ENCODE measurements at places on chromosomes 7 and 10.

- DNase-seq, result no peak
Observed at GRCh38 chr10:67780759-67781538, 57.0 kb downstream of the DNAJC12 start.

DNA sequence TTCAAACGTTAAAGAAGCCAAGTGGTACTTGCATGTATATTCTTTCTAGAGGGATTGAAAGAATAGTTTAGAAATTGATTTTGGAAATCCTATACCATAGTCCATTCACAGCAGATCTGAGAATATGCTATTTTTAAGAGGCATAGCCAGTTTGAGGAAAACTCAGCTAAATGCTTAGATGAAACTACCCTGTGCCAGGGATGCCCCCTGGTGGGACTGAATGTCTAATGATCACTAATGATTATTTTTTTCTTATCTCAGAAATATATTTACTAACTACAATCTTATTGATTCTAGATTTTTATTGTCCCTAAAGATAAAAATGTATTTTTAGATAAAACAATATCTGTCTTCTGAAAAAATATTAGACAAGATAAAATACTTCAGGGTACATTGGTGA is 844.9 kb upstream of the PHF14 start:
- no peak for DNase-seq

DNA sequence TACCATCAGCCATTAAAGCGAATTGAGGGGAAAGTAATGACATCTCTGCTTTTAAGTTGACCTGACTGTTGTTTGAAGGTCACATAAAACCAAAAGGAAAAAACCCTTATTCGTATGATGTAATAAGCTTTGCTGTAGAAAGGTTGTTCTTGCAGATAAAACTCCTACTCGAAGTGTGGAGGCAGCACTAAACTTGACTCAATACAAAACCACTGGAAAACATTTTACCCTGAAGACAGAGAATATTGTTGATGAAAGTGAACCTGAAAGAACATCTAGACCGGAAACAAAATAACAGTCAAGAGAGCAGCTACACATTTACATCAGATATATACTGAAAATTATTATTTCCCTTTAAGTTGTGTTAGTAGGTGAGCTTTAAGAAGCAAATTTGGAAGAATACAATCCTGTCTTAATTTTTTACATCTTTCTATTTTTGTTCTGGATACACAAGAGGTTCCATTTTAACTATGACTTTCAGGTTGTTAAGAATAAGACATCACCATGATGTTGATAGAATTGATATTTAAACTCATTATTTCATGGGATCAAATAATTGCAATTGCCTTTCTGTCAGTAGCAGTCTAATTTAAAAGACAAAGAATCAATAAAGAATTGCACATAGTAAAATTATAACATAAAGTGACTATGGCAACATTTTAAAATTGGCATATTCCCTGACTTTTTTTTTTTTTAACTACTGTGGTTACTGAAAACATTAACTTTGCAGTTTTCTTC is 6.4 kb downstream of the ETV1 start:
- DNase-seq, result no peak

GRCh38 chr10:86155054-86155921 is 211.3 kb downstream of the GRID1 start:
- DNase-seq, result no peak

DNA sequence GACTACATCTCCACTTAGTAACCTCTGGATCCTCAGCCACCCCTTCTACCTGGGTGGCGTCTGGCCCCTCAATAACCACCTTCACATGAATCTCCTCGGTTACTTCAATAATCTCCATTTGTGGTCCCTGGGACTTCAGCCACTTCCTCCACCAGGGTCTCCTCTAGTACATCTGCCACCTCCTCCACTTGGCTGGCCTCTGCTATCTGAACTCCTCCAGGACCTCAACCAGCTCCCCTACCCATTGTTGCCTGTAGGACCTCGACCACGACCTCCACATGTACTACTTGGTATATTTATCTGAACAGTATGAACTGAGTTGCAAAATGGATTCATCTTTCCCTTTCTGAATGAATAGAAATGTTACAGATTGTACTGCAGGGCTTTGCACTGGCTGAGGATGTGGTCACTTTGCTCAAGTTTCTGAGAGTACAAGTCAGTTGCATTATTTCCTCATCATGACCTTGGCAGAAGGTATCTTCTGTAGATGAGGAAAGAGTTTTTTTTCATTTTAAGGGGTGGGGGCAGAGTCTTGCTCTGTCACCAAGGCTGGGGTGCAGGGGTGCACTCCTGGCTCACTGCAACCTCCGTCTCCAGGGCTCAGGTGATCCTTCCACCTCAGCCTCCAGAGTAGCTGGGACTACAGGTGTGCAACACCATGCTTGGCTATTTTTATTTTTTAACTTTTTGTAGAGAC is 36.0 kb downstream of the MAT1A start:
- DNase-seq, result no peak

DNA sequence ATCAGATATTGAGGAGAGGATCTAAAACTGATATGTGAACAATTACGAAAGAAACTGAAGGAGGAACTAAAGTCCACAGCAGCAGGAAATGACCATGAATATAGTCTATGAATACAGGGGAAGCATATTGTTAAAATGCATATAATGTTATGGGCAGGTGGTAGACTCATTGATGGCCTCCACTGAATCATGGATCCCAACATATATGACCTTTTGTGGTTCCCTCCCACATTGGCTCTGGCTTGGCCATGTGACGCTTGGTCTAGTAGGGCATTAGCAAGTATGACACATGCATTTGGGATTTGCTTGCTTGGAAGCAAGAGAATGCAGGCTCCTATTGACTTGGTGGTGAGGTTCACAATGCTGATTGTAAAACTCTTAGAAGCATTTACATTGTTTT is 55.2 kb upstream of the RAB18 start:
- no peak for DNase-seq

DNA sequence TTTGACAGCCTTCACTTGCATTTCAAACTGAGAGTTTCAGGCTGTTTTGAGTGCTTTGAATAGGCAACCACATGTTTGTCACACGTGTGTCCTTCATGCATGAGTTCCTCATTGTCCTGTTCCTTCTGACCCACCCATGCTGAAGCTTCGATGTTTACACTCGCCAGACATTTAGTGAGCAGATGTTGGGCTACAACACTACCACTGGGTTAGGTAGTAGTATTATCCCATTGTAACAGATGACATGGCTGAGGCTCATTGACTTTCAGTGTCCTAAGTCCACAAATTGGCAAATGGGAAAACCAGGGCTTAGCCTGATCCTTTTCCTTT is 456.1 kb downstream of the PHTF2 start:
- DNase-seq, result no peak

- DNase-seq, result no peak
Observed at GRCh38 chr7:10412422-10413019, 561.2 kb upstream of the PHF14 start.

DNA sequence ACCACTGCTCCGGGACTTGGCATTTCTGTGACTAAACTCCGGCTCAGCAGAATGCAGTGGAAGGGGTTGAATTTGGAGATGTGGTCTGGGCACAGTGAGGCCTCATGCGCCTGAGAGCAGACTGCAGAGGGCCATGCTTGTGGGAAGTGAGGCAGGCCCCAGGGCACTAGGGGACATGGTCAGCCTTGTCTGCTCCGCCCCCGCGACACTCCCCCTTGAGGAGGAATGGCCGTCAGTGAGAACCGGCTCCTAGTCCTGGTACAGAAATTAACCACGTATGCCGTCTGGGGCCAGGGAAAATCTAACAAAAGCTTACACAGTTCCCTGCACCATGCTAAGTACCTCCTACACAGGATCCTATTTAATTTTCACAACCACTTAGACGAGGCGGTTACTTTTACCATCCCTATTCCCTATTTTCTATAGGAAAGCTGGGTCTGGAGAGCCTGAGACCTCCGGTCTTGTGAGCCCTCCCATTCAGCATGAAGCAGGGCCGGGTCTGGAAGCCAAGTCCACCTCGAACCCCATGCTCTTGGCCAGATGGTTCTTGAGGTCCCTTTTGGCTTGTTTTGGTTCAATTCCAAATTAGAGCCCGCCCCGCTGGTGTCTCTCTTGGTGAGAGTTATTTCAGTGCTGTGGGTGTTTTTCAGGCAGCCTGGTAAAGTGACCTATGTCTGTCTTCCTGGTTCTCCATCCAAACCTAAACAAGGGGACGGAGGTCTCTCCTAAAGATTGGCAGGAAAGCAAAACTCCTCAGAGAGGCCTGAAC is 87.7 kb upstream of the PITRM1 start:
- no peak for DNase-seq

- no peak for DNase-seq
Observed at GRCh38 chr10:69073736-69074364, 14.1 kb upstream of the SRGN start.

GRCh38 chr10:129394518-129395328 is 72.3 kb upstream of the MGMT start:
- no peak for DNase-seq

DNA sequence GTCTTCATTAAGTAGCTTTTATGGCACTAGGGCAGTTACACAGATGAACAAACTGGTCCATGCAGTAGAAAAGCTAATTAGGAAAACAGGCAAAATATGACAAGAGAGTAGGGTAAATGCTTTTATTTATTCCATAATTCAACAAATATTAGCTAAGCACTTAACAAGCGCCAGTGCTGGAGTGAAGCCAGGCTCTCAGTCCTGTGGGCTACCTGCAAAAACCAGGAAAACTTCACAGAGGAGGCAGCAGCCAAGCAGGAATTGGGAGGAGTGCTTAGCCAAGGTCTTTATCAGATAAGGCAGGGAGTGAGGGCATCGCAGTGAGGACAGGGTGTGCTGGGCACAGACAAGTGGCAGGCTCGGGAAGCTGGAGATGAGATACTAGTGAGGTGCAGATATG is 4.9 kb upstream of the KAT6B start:
- no peak for DNase-seq

Measured in fibroblast of skin of left biceps (primary cell).